ENCODE measurements at places on chromosomes 7 and 10. TPM values are rescaled to one million over a fixed set of nuclear protein-coding genes. Genes with fewer than 3 reads are reported as not detected.
A peak's percentile ranks its signal among the peaks of the same experiment; 100 is the strongest.

- H3K27me3 ChIP-seq, result no peaks in the 10 kb centered on the region
- no peak overlapping the region for H3K27ac ChIP-seq
Measured at GRCh38 chr10:14673189-14673861, 101.4 kb downstream of the FAM107B start.

DNA sequence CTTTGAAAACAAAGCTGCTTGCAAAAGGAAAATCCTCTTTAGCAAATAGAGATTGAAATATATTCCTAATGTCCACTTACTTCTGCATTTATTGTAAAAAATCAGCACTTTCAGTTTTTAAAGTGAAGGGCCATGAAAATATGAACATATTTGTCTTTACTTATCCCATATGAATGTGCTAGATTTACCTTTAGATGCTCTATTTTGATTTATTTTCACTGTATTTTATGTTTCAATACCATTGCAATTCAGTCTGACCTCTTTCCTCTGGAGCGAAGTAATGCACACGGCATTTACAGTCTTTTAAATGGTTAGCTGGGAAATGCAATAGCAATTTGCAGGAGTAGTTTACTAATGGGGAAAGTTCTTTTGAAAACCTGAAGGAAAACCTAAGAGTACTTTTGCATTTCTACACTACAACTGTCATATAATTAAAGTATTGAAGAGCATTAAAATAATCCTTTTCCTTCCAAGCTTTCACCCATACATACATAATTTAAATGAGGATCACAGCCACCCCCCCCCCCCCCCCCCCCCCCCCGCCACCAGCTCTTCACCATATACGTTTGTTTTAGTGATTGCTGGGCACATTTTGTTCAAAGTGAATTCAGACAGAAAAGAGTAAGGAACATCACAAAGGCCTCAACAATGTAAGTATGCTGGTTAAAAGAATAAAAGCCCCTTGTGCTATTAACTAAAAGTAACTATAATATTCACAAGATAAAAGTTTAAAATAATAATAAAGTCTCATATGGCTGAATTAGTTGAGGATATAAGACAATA lies 3.5 kb downstream of the SKIDA1 start:
- H3K36me3 ChIP-seq, result no peaks in the 10 kb centered on the region
- H3K4me3 ChIP-seq, result no peak overlapping the region
- DNase-seq, result no peak
- no peak overlapping the region for H3K27ac ChIP-seq
- H3K4me1 ChIP-seq, result peaks cover 48% of the 10 kb centered on the region

- H3K4me3 ChIP-seq, result no peak overlapping the region
- no peak overlapping the region for H3K27ac ChIP-seq
- no peak for DNase-seq
- no peaks in the 10 kb centered on the region for H3K36me3 ChIP-seq
- no peaks in the 10 kb centered on the region for H3K27me3 ChIP-seq
Measured at GRCh38 chr10:110425684-110426293, 71.9 kb upstream of the DUSP5 start.

- H3K4me1 ChIP-seq, result peaks cover 36% of the 10 kb centered on the region
- no peaks in the 10 kb centered on the region for H3K27me3 ChIP-seq
- no peak overlapping the region for H3K4me3 ChIP-seq
- no peak overlapping the region for H3K27ac ChIP-seq
Measured at GRCh38 chr7:100822236-100823139, 4.8 kb downstream of the EPHB4 start.

- H3K27ac ChIP-seq, result no peak overlapping the region
- H3K4me1 ChIP-seq, result peaks cover 8% of the 10 kb centered on the region
- DNase-seq, result no peak
- H3K27me3 ChIP-seq, result no peaks in the 10 kb centered on the region
- no peaks in the 10 kb centered on the region for H3K36me3 ChIP-seq
Measured at GRCh38 chr10:96370584-96371157, 11.9 kb upstream of the OPALIN start.

- no peak for DNase-seq
- no peak overlapping the region for H3K27ac ChIP-seq
- no peaks in the 10 kb centered on the region for H3K27me3 ChIP-seq
- no peaks in the 10 kb centered on the region for H3K4me1 ChIP-seq
Measured at GRCh38 chr7:139328375-139328774, 12.8 kb upstream of the FMC1 start.

DNA sequence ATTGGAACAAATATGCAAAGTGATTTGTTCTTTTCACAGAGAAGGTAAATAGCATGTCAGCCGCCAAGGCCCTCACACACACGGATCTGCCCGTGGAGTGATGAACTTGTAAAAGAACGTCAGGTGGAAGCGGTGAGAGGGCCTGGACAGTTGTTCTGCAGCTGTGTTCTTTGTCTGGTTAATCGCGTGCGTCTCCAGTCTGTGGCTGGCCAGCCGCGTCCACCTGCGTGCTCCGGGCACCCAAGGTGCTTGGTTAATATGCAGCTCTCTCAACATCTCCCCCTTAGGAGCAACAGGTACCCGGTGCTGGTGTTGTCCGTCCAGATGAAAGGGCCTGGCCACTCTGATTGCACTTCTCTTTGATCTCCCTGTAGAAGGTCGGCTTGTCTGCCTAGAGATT lies 162.9 kb downstream of the MGMT start:
- no peaks in the 10 kb centered on the region for H3K27me3 ChIP-seq
- H3K4me3 ChIP-seq, result no peak overlapping the region
- no peaks in the 10 kb centered on the region for H3K4me1 ChIP-seq
- H3K27ac ChIP-seq, result no peak overlapping the region
- no peak for DNase-seq

DNA sequence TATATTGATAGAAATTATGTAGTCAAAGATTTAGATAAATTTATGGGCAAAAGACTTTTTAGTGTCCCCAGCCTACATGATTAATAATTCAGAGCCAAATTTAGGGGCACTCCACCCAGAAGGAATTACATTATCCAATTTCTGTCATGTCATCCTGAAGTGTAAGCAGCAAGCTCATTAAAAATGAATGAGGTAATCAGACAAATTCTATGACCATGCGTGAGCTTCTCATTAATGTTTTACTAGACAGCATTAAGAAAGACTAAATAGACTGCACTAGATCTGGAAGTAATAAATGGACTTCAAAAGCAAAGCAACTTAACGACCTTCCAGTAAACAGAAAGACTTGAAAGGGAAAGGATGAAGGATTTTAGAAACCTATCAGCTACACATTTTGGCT lies 22.7 kb upstream of the TRUB1 start:
- H3K27me3 ChIP-seq, result no peaks in the 10 kb centered on the region
- no peak overlapping the region for H3K27ac ChIP-seq
- H3K4me3 ChIP-seq, result no peak overlapping the region
- H3K4me1 ChIP-seq, result no peaks in the 10 kb centered on the region
- no peaks in the 10 kb centered on the region for H3K36me3 ChIP-seq
- DNase-seq, result no peak

DNA sequence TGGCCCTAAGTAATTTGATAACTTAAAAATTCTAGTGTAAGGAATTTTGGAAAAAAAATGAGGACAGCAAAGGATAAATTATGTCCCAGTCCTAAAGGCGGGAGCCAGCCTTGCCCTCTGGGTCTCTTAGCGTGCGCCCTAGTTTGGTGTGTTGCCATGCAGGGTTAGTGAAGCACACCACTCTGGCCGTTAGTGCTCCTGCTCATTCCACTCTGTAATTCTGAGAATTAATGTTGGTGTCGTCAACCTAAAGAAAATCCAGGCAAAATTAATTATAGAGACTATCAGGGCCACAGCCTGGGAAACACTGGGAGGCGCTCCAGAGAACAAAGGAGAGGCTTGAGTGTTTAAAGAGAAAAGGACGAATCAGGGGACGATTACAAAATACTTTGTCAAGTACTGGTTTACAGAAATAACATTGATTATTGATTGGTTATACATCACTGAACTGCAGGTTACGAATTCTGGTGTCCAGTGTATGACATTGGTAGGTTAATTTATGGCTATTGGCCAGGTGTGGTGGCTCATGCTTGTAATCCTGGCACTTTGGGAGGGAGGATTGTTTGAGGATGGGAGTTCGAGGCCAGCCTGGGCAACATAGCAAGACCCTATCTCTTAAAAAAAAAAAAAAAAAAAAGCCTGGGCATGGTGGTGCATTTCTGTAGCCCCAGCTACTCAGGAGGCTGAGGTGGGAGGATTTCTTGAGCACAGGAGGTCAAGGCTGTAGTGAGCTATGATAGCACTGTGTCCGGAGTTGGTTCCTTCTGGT lies 5.8 kb downstream of the DYNC2I1 start:
- no peaks in the 10 kb centered on the region for H3K36me3 ChIP-seq
- no peak overlapping the region for H3K27ac ChIP-seq
- no peak for DNase-seq
- H3K4me1 ChIP-seq, result peaks cover 29% of the 10 kb centered on the region
- no peak overlapping the region for H3K4me3 ChIP-seq

DNA sequence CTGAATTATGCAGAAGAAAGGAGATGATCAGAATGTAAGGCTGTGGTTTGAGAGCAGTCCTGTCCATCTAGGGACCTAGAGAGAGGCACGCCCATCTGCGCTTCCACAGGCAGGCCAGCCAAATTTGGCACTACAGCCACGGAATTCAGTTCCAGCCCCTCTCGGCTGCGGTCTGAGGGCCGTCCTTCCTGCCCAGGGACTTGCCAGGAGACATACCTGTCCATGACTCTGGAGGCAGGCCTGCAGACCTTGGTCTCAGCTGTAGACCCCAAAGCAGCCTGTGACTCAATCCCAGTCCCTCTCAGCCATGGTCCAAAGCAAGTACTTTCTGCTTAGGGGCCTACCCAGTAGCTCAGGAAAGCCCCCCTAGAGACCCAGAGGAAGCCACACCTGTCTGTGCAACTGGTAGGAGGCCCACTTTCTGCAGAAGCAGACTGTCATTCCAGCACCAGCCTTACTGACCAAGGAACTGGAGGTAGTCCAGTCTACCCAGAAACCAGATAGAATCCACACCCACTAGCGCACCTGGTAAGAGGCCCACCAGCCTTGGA lies 720.9 kb downstream of the PARD3 start:
- no peaks in the 10 kb centered on the region for H3K36me3 ChIP-seq
- H3K4me3 ChIP-seq, result no peak overlapping the region
- DNase-seq, result no peak
- no peaks in the 10 kb centered on the region for H3K4me1 ChIP-seq
- no peak overlapping the region for H3K27ac ChIP-seq
- H3K27me3 ChIP-seq, result no peaks in the 10 kb centered on the region

- no peak overlapping the region for H3K4me3 ChIP-seq
- no peaks in the 10 kb centered on the region for H3K4me1 ChIP-seq
- H3K36me3 ChIP-seq, result no peaks in the 10 kb centered on the region
- no peak overlapping the region for H3K27ac ChIP-seq
- no peak for DNase-seq
Measured at GRCh38 chr10:93867525-93867924, 26.3 kb upstream of the SLC35G1 start.

DNA sequence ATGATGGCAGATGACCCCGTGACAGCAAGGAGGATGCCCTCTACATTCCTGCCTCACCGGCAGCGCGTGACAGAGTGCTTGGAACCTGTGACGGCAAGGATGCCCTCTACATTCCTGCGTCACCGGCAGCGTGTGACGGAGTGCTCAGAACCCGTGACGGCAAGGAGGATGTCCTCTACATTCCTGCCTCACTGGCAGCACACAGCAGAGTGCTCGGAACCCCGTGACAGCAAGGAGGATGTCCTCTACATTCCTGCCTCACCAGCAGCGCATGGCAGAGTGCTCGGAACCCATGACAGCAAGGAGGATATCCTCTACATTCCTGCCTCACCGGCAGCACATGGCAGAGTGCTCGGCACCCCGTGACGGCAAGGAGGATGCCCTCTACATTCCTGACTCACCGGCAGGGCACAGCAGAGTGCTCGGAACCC lies 231.0 kb downstream of the DIP2C start:
- peak; percentile 55 for DNase-seq
- H3K36me3 ChIP-seq, result no peaks in the 10 kb centered on the region
- H3K4me1 ChIP-seq, result no peaks in the 10 kb centered on the region
- no peak overlapping the region for H3K4me3 ChIP-seq

DNA sequence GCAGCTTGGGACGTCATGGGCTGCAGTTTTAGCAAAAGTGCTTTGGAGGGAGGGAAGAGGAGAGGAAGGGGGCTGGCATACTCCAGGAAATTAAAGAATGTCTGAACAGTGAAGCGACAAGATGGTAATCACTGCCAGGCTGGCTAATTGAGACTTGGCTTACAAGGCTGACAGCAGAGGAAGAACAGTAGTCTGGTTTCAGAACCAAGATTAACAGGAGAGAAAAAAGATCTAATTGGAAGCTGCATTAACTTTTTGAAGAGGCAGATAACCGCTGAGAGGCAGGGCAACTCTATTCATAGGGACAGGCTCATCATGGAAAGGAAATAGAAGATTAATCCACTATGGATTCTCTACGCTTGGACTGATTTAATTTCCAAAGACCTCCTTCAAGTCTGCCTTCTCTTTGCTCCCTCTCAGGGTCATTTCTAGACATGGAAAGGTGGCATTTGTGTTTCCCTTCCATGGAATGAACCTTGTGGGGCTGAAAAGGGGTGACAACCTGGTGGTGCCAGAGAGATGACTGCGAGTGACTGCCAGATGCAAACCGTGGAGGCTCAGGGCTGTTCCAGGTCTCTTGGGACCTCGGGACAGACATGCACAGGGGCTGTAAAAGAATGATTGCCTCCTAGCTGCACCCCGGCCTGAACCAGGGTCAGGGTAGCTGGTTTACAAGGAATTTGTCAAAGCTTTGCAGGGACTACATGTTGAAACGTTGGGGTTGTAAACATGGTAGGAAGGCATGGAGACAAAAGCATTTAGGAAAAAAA lies 210.2 kb upstream of the NPY start:
- no peaks in the 10 kb centered on the region for H3K27me3 ChIP-seq
- H3K4me3 ChIP-seq, result no peak overlapping the region
- no peaks in the 10 kb centered on the region for H3K36me3 ChIP-seq

DNA sequence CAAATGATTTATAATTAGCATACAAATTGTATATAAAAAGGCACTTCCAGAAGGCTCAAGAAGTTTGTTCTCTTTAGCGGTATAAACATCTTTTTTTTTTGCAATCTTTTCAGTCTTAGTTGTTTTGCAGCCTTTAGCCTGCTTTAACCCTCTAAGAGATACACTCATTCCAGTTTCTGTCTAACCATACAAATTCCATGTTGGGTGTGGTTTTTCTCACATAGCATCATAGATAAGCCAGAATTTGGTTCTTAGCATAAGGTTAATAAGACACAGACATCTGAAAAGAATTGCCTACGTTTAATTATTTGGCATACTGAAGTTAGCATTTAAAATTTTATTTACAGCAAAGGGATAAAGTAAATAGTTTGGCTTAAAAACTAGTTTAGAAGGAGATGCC lies 92.5 kb upstream of the NPVF start:
- no peaks in the 10 kb centered on the region for H3K36me3 ChIP-seq
- H3K4me1 ChIP-seq, result no peaks in the 10 kb centered on the region
- no peaks in the 10 kb centered on the region for H3K27me3 ChIP-seq
- no peak overlapping the region for H3K27ac ChIP-seq

DNA sequence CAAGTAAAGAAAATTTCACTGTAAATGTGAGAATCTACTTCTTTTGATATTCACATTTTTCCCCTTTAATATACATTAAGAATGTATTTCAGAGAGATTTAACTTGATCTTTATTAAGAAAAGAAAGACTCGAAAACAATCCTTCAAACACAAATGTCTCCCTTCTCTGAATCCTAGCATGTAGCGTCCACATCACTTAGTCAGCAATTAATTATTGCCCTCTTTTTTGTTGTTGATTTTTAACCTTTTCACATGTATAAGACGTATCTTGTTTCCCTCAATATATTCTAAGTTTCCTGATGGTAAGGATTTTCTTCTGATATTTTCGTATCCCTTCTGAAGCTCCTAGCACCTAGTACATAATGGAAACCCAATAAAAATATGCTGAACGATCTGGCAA lies 6.6 kb downstream of the PDE1C start:
- H3K4me1 ChIP-seq, result no peaks in the 10 kb centered on the region
- no peak overlapping the region for H3K4me3 ChIP-seq
- H3K27ac ChIP-seq, result no peak overlapping the region

PTF1A gene
- not detected for total RNA-seq

STEAP4 gene
- 93.0 TPM for total RNA-seq

NAPEPLD gene
- 15.9 TPM for total RNA-seq

PITX3 gene
- total RNA-seq, result not detected

IFIT1B gene
- total RNA-seq, result not detected

OR2A12 gene
- total RNA-seq, result not detected

KIN gene
- total RNA-seq, result 10.4 TPM
